ENCODE measurements at places on chromosomes 3 and 15.

DNA sequence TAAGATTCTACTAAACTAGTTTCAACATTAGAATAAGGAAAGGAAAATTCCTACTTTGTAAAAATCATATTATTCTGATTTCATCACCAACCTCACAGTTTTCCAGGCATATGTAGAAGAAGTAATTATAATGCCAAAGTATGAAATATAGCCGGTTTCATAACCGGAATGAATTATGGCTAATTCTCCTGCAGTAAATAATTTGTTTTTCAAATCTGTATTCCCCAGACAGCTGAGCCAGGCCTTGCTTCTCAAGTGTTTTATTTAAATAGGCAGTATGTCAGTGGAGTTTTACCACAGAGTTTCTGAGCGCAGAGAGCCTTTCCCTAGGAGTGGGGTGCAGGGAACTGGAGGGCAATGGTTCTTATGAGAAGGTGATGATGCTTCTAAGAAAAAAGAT lies 8.7 kb upstream of the CPA3 start:
- no peak for DNase-seq

- no peak for DNase-seq
These were observed 88.5 kb downstream of the FBLN2 start for GRCh38 chr3:13637311-13637891.

GRCh38 chr15:79826800-79827199 lies 70.0 kb downstream of the MTHFS start:
- DNase-seq = no peak

DNA sequence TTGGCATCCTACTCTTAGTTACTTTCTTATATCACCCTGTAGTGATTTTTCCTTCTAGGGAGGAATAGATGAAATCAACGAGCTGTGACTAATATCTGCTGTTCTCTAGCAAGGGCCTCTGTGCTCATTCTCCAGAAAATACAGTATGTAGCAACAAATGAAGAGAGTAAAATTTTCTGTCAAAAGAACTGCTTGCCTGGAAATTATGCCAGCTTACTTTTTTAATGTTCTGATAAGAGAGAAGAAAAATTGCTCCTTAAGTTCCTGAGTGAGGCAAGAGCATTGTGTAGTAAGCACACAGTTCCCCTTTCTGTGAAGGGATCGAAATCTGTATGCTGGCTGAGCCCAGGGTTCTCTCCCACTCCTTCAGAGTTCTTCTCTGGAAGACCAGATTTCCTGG lies 51.4 kb upstream of the GK5 start:
- DNase-seq = no peak

DNA sequence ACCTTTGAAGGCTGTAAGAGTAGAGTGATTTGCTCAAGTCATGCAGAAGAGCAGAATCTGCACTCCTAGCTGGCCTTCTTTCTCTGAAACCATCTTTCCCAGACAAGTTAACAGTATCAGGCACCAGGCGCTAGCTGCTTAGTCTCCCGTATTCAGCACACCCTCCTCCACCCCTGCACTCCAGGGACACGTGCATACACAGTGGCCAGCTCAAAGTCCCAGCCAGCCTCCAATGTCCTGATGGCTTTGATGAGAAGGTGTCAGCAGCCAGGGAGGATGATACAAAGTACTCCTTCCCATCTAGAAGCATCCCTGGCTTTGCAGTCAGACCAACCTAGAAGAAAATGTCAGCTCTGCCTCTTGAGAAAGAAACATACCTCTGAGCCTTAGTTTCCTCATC lies 177.8 kb downstream of the ADAMTS17 start:
- no peak for DNase-seq

DNA sequence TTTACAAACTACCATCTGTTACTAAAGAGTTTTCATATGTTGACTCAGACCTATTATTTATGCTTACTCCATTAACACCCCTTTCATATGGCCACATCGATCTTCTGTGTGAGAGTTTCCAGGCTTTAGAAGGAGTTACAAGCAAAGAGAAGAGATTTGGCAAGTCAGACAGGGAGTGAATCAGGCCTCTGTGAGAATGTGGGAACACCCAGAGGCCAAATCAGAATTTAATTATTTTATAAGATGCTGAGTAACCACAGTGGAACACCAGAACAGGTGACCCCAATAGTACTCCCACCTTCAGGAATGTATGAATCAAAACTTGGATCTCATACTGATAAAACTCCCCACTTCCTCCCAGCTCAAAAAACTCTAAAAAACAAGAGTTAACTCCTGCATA lies 42.0 kb downstream of the IFT57 start:
- no peak for DNase-seq

- no peak for DNase-seq
These were observed 441.3 kb downstream of the MAGI1 start for GRCh38 chr3:65597226-65597951.

GRCh38 chr3:145798007-145798406 lies 363.0 kb downstream of the PLOD2 start:
- no peak for DNase-seq

DNA sequence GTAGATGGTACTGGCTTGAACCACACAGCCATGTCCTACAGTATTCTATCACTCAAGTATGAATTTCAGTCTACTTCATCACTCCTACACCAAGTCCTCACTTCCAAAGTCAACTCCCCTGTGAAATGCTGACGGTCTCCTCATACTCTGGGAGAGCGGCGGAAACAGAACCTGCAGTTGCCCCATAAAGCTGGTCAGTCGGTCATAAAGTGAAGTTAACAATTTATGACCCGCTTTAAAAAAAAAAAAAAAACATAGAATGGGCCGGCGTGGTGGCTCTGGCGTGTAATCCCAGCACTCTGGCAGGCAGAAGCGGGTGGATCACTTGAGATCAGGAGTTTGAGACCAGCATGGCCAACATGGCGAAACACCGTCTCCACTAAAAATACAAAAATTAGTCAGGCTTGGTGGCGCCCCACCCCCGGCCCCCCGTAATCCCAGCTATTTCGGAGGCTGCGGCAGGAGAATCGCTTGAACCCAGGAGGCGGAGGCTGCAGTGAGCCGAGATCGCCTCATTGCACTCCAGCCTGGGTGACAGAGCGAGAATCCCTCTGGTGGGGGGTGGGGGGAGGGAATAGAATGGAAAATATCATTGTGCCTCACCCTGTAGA lies 2.1 kb downstream of the TRANK1 start:
- no peak for DNase-seq

DNA sequence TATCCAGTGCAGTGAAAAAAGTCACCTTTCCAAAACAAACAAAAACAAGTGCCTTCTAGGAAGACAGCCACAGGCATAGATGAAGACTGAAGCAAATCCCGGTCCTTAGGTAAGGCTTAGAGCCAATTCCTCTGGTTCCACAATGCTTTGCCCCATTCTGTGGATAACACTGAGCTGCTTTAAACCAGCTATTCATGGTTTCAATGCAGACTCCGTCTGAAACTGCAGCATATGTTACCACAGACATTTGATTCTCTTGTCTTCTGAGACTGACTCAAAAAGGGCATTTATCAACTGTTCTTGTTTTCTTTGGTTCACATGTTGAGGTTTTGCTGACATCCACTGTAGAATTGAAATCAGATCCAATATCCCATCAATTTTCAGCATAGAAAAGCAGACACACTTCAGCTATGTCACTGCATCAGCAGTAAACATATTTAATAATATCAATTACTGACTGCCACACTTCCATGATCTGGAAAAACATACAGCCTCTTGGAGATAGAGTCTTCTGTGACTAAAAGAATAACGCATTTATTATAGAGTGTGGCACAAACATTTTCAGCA lies 659.3 kb downstream of the ROBO2 start:
- no peak for DNase-seq

- DNase-seq = no peak
These were observed 326.9 kb upstream of the DNAJC19 start for GRCh38 chr3:181316482-181316881.

- DNase-seq = peak; percentile 73
These were observed 29.9 kb upstream of the GHSR start for GRCh38 chr3:172478116-172478515.

DNA sequence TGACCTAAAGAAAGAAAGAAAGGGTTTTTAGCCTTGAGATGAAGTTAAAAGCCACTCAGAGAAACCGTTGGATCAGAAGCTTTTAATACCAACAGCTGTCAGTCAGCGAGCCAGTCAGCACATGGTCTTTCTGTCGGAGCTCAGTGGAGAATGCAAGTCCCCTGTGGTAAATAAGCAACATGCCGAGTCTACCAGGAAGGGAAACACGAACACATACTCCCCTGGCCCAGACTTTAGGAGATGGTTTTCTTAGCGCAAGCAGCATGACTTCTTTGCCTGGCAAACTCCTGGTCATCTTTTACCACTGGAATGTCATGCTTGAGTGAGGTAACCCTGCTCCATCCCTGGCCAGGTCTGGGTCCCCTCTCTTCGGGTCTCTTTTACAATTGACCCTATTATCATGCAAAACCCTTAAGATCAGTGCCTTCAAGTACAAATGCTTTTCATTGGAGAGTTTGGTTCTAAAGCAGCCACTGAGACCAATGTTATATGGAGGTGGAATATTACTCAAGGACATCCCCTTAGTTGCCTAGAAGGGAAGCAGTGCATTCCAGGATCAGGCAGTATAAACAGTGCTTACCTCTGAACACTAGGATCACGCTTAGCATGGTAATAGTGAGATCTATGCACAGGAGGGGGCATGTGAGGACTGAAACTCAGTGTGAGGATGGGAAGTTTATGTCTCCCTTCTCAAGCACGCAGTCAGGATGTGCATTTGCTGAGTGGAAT lies 28.2 kb downstream of the SLCO3A1 start:
- no peak for DNase-seq

DNA sequence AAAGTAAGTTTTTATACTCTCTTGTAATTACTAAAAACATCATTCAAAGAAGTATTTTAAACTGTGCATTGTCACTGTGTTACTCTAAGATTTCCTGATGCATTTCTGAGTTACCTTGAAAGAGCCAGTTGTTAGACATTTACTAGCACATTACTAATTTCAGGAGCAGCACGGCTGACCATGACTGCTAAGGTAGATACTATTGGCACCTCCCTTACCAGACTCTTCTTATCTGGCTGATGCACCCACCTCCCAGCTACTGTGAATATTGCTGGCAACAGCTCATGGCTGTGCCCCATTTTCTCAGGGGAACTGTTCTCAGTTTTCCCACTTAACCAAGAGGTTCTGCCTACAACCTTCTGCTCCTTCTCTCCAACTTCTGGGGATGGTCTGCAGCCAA lies 29.4 kb downstream of the COL6A5 start:
- no peak for DNase-seq

- DNase-seq = no peak
These were observed 1.3 kb downstream of the PLCH1 start for GRCh38 chr3:155743606-155744005.

DNA sequence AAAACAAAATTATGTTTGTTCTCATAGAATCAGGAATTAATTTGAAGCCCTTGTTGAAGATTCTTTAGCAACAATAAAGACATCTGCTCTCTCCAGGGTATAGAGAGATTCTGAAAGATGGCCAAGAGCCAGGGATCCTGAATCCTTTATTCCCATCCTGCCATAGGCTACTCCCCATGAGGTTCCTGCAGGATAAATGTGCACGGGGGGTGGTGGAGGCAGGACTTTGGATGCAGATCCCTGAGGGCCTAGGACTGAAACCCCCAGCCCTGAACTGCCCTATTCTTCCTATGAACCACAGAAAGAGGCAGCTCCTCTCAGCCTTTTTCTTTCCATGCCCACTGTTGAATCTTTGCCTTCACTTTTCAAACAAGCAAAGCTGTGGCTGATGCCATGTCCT lies 17.1 kb downstream of the TMEM108 start:
- DNase-seq = no peak

DNA sequence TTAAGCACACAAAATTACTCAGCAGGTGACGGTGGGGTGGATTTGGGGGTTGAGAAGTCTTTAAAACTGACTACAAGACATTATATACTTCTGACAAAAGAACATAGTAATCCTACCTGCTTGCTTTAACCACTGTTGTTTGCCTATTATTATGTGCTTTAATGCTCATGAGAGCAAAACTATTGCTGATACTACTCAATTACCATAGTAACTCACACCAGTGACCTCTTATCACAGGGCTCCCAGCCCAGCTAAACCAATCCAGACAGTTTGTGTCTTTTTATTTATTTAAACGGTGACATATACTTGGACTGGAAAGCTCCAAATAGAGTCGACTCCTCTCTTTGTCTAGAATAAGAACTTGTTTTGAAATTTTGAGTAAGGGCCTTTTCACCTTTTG lies 42.8 kb upstream of the FEZF2 start:
- DNase-seq = no peak

GRCh38 chr3:33826688-33827087 lies 28.3 kb downstream of the PDCD6IP start:
- no peak for DNase-seq

DNA sequence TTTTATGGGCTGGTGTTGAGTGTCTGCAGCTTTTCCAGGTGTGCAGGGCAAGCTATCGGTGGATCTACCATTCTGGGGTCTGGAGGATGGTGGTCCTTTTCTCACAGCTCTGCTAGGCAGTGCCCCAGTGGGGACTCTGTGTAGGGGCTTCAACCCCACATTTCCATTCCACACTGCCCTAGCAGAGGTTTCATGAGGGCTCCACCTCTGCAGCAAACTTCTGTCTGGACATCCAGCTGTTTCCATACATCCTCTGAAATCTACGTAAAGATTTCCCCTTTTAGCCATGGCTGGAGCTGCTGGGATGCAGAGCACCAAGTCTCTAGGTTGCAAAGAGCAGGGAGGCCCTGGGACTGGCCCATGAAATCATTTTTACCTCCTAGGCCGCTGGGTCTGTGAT lies 11.6 kb downstream of the RFX7 start:
- DNase-seq = no peak

- DNase-seq = no peak
These were observed 19.5 kb upstream of the NANOGP8 start for GRCh38 chr15:35104526-35105147.

- DNase-seq = no peak
These were observed 436.9 kb downstream of the FOXP1 start for GRCh38 chr3:71146673-71147072.

GRCh38 chr15:67303490-67304363 lies 49.1 kb downstream of the IQCH start:
- peak; percentile 53 for DNase-seq

GRCh38 chr15:77282333-77282732 lies 137.6 kb downstream of the PEAK1 start:
- DNase-seq = no peak

GRCh38 chr3:136270179-136270578 lies 20.0 kb downstream of the PCCB start:
- peak; percentile 35 for DNase-seq

GRCh38 chr3:113286524-113286923 lies 75.2 kb downstream of the BOC start:
- DNase-seq = no peak

DNA sequence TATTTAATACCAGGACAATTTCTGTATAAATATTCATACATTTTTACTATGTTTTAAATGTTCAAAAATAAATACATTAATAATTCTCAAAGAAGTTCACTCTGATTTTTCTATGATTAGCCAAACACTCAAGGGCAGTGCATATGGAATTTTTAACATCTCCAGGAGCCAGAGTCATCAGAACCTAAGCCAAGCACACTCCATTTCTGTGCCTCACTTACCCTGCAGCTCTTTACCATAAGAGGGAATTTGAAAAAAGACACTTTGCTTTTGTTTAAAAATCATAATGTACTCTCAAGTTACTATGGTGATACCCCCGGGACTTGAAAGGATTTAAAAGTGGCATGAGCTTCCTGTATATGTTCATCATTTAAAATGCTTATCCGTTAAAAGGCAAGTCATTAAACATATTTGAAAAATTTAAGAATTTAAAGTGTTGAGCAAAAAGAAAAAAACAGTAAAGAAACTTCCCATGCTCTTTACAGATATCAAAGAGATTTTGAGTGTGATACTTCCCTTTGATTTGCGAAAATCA lies 747.4 kb upstream of the NECTIN3 start:
- DNase-seq = no peak
